ENCODE measurements at places on chromosomes 4 and X.
A peak's percentile ranks its signal among the peaks of the same experiment; 100 is the strongest.

DNA sequence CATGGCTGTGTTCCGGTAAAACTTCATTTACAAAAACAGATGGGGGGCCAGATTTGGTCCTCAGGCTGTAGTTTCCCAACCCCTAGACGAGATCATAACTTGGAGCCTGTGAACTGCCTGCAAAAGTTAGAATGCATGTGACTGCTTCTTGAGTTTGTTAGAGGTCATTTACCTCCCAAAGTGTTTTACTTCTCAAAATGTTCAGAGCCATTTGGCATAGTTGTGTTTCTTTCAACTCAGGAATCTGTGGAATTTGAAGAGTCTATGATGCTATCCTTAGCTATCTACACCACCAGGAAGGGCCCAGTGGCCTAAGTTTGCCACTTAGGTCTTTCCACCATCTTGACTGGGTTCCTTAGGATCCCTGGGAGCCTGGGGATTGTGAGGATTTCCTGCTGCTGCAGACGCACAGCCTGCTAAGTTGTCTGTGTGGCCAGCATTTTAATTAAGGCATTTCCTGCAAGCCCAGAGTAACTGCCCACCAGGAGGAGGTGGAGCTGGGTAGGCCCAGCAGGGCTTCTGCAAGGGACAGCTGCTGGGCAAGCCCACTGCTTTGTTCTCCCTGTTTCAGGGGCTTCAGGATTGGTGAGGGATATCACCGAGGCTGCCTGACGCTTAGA is 53.1 kb downstream of the CCNI start:
- DNase-seq, result no peak

- peak; percentile 29 for DNase-seq
Measured at GRCh38 chrX:132489578-132490419, 961 bp upstream of the MBNL3 start.

GRCh38 chrX:40012868-40013265 is 84.9 kb downstream of the BCOR start:
- DNase-seq, result no peak

GRCh38 chrX:108053218-108053617 is 8.4 kb downstream of the VSIG1 start:
- no peak for DNase-seq

DNA sequence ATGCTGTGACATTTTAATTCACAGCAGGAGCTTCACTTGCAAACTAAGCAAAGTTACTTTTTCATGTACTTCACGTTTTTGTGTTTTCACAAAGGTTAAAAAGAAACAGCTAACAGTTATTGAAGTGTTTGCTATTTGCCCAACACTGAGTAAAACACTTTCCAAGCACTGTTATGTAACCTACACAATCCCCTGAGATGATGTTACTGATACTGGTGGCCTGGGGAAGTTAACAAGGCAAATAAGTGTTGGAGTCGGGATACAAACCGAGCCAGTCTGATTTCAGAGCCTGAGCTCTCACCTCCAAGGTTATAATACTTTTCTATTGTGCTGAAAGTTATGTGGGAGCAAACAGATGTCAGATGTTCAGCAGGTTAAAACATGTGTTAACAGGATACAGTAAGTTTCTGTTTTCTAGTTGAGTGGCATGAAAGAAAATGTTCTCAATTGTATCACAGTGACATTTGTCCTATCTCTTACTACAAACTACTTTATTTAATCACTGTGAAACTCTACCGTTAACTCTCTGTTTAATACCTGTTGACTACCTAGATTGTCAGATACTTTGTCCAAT is 3.9 kb upstream of the CXCL13 start:
- no peak for DNase-seq

GRCh38 chrX:27008486-27008885 is 454.7 kb downstream of the PPP4R3C start:
- no peak for DNase-seq

DNA sequence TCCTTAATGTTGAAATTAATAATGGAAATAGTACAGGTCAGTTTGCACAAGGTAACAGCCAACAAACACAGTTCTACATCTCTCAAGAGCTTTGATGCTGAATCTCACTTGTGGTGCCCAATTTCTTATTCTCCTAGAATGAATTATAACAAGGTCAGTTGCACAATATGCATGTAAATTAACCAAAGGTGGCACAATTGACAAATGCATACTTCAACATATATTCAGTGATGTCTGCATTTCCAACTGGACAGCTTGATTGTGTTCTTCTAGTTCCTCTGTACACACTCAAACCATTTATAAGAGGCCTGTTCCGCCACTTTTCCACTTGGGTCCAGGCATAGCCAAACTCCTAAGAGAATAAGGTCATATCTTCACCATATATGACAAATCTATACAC is 210.3 kb upstream of the EPHA5 start:
- DNase-seq, result no peak

GRCh38 chrX:23907498-23908218 is at the start of the genes APOO and CXorf58:
Gene APOO (minus strand): TSS chrX:23907938. CDS start chrX:23907702, 236 bp downstream.
Gene CXorf58 (plus strand): TSS chrX:23908006. CDS start chrX:23910303, 2,297 bp downstream.
- peak; percentile 84 for DNase-seq

DNA sequence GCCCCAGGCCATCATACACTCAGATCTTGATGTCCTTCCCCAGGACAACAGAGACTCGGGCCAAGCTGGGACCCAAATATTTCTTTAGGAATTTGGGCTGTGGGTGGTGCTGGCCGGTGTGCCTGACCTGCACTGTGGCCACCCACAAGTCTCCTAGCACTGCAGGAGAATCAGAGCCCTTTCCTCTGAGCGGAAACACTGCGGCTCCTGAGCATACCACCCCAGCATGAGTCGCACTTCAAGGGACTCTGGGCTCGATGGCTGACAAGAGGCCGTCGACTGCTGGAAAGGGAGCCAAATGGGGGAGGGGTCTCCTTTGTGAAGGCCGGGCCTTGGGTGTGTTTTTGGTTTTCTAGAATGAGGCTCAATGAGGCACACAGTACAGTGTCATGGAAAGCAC is 13.0 kb upstream of the IRAK1 start:
- no peak for DNase-seq

- no peak for DNase-seq
Measured at GRCh38 chr4:99008051-99008450, 12.5 kb downstream of the METAP1 start.

- no peak for DNase-seq
Measured at GRCh38 chrX:19836337-19836736, 51.1 kb downstream of the SH3KBP1 start.

GRCh38 chr4:150119492-150119891 is 41.2 kb downstream of the DCLK2 start:
- no peak for DNase-seq

- no peak for DNase-seq
Measured at GRCh38 chr4:19455196-19455595, 796.5 kb upstream of the SLIT2 start.

DNA sequence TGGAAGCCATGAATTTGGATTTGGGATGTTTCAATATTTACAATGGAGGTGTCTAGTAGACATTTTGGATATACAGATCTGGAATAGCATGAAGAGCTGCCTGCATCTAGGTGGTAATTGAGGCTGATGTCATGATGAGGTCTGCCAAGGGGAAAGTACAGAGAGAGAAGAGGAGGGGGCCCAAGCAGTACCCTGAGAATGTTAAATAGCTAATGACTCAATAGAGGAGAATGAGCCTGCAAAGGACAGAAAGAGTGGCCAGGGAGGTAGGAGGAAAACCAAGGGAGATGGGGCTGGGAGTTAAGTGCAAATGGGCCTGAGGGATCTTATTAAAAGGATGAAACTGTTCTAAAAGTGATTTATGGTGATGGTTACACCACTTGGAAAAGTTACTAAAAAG is 182.2 kb upstream of the KIT start:
- DNase-seq, result no peak

- no peak for DNase-seq
Measured at GRCh38 chr4:150367326-150367725, 214.6 kb upstream of the MAB21L2 start.

DNA sequence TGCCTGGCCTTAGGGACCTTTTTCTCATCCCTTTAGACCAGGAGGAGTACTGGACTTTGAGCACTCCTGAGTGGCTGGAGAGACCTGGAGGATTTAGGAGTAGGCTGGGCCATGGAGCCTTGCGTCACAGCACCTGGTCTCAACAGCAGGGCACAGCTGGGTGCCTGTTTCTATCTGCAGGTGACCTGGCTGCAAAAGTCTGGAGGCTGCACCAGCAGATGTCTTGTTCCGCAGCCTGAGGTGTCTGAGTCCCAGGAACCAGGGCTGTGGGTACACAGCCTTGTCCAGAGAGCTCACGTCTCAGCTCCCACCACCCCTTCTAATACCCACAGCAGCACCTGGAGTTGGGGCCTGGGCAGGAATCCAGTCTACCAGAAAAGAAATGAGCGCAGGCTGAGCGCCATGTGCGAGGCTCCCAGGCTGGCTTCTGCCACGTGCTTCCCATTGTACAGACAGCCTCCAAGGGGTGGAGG is 5.0 kb upstream of the NSD2 start:
- DNase-seq, result no peak

DNA sequence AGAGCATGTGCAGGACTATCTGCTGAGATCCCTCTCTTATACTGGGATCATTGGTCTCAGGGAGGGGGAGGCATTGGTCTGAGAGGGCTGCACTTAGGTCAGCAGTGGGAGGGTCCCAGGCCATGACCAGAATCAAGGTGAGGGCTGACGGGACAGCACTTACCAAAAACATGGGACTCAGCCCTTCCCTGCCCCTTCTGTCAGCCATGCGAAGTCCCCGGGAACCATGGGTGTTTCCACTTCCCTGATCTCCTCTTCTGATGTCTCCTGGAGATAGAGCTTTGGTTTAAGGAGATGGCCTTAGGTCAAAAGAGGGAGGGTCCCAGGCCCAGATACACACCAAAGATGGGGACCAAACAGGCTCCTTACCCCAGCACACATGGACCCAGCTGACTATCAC is 12.9 kb upstream of the HSFX1 start:
- no peak for DNase-seq

DNA sequence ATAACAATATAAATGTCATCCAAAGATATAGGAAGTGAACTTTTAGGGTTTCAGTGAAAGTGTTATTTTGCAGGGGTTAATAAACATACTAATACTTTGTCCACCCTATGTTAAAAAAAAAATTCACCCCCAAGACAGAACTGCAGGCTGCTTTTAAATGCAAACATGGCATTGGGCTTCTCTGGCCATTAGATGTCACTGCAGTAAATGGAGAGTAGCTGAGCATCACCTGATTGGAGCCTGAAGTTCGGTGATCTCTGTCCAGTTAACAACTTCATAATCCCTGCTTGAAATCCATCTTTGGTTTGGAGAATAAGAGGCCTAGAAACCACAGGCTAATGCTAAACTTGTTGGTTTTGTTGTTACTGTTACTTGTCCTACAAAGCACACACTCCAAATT is 18.7 kb downstream of the SLC25A43 start:
- no peak for DNase-seq

DNA sequence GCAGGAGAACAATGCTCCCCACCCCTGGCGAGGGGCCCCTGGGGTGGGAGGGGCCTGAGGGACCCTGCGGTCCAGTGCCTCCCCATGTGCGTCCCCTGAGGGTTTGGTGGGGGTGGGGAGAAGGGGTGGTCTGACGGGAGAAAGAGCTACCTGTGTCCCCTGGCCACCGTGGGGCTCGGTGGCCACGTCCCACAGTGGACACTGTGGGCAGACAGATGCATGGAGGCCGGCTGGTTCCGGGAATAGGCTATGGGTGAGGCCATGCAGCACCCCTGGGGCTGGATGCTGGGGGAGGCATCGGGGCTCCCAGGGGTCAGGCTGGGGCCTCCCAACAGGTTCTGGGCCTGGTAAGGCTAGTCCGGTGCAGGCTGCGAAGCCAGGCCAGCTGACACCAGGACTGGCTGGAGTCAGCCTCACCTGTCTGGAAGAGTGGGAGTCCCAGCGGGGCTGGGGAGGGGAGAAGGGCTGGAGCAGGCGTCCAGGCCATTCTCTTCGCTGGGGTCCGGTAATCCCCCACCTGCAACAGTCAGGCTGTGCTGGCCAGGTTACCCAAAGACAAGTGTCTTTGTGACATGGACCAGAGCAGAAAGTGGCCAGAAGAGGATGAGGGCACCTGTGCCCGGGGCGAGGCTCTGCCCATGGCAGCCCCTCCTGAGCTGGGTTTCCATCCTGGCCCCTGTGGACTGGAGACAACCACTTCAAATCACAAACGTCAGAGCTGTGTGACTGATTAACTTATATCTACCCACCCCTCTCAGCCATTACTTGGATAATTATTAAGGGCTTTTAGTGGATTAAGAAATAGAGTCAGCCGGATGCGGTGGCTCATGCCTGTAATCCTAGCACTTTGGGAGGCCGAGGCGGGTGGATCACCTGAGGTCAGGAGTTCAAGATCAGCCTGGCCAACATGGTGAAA is 1.4 kb upstream of the FAM53A start:
- no peak for DNase-seq
